Mesenteric fat pad (tissue), 1 donor: ENCODE measurements at places on chromosomes 12 and 14.

DNA sequence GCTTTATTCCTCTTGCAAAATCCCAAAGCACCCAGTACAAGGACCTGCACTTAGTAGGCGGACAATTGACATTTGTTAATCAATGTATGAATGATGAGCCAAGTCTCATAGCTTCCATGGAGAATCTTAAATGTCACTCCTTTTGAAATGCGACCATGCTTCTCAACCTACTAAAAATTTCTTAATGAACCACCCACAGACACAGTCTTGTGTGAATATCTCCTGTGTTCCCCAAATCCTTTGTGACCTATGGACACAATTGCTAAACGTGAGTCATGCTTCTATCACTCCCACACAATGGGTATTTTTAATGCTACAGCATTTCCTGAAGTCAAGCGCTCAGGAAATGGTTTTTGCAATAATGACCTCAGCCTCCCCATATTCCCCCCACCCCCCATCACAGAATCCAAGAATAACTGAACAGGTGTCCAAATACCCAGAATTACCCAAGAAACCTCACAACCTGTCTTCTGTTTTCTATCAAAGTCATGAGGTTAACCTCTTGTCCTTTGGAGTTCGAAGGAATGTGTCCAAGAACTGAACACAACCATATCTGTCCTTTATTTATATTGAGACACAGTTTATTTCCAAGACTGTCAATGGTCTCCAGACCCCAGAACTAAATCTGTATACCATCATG is 163.6 kb upstream of the PLEKHG7 start:
- no peak for DNase-seq

DNA sequence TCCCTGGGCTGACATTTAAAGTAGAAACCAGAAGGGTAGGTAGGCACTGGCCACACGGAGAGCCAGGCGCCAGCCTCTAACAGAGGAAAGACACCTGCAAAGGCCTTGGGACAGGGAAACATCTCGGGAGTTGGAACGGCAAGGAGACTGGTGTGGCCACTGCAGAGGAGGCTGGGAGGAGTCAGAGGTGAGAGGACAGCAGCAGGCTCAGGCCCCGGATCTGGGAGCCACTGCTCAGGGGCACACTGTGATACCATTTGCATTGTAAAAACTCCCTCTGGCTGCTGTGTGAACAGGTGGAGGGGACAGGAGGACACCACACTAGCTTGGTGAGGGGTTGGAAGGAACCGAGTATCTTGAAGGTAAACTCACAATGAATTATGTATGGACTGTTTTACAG is 2.7 kb downstream of the ANHX start:
- no peak for DNase-seq

DNA sequence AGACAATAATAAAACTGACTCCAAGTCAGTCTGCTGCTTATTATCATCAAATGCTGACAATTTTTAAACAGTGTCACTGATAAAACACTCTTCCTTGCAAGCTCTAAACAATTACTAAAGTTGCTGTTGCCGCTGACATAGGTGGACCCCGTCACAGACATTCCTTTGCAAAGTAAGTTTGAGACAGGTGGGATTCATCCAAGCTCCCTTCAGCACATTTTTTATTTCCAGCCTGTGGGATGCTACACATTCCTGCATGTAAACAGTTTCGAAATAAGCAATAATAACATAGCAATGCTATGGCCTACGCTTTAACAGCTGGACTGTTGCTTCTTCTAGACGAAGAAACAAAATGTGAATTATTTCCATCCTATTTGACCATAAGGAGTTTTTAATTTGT is 85.4 kb upstream of the HIF1A start:
- DNase-seq: no peak

- no peak for DNase-seq
These were observed 369.8 kb downstream of the AACS start for GRCh38 chr12:125434936-125435443.

- DNase-seq: no peak
These were observed 1415.2 kb downstream of the AACS start for GRCh38 chr12:126480451-126480850.

DNA sequence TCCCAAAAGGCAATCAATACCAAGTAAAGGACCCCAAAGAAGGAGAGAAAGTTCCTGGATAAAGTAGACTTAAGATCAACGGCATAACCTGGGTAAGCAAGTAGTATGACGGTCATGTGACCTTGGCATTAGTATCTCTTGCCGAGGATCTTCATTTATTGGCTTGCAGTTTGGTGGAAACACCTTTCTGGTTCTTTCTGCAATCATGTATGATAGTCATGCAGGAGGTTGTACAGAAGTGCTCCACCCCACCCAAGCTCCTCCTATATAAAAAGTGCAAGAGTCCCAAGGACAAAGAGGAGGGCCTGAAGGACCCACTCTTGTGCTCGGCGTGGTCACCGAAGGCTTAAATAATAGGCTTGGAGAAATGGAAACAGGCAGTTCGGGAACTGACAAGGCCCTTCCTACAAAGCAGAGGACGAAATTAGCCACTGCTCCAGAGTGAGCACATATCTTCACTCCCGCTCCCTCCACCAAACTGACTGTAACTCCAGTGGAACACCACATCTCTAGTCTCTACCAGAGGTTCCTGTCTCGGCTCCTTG is 750 bp downstream of the CS start:
- DNase-seq: no peak

DNA sequence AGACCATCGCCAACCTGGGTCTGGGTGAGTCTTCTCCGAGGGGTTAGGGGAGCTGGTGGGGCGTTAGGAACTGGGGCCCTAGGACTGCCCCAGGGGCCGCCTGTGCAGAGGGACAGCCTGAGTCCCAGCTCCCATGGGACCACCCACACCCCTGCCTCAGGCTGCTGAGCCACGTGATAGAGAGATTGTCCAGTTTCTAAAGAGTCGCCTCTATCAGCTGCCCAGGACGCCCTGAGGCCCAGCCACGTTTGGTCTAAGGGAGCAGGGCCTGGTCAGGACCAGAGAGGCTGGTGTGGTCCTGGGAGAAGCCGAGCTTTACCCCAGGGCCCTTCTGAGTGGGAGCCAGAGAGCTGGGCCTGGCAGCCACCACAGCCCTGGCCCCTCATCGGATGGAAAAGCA is 107.1 kb downstream of the LGMN start:
- no peak for DNase-seq

DNA sequence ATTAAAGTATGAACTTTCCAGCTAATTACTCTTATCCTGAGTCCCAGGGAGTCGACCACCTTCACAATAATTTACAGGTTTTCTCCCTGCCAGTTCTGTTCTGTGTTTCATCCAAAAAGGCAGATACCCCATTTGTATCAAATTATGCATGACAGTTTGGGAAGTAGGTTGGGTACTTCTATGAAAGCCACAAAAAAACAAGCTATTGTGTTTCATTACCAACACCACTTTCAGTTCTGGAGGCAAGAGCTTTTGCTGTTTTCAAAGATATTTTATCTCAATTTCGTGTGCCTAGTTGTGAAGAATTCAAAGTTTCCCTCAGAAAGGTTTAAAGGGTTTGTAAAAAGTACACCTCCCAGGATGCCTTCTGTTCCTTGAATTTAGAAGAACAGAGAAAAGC is 557.4 kb downstream of the FLRT2 start:
- no peak for DNase-seq

- DNase-seq: no peak
These were observed 9.0 kb upstream of the DCAF4 start for GRCh38 chr14:72917094-72917802.

DNA sequence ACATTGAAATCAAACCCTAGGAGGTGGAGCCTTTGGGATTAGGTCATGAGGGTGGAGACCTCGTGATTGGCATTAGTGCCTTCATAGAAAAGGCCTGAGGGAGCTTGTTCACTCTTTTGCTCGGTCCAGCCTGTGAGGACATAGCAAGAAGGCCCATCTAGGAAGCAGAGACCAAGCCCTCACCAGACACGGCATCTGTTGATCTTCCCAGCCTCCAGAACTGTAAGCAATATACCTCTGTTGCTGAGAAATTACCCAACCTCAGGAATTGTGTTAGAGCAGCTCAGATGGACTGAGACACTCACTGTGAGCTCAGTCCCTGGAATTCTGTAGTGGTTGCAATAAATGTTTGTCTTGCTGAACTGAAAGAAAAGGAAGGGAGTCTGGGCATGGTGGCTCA is 116.2 kb upstream of the MAP1LC3B2 start:
- no peak for DNase-seq

- DNase-seq: no peak
These were observed 1.1 kb downstream of the CCDC85C start for GRCh38 chr14:99602788-99603415.

DNA sequence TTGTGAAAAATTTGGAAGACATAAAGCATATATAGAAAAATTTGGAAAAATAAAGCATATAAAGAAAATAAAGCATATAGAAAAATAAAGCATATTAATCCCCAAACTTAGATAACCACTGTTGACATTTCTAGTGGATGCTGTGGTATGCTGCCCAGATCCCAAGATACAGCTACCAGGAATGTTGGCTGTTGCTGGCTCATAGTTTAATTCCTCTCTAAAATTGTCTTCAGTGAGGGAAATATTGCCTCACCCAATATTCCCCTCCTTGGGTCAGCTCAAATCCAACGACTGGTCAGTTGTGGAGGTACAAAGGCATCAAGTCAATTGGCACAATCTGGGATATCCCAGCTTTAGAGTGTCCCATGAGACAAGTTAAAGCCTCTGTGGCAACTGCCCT is 10.1 kb upstream of the KICS2 start:
- no peak for DNase-seq

DNA sequence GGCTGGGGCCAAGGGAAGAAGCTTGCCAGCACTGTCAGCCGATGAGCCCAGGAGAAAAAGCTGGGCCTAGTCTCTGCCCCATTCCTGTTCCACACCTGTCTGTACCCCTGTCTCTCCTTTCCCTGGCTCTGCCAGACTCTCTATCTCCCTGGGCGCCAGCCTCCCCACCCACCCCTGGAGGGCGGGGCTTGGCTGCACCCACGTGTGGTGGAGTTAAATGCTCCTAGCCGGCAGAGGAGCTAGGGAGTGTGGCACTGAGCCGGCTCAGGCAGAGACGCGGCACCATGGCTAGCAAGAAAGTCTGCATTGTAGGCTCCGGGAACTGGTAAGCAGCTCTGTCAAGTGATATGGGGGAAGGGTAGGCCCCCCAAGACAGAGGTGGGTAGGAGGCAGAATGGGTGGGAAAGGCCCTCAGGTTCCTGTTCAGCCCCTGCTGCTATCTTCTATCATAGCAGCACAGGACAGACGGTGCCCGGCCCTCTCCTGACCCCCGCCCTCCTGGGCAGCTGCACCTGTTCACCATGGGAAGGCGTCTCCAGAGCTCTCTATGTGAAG is at the start of gene GPD1:
Gene GPD1, plus strand, starts transcription at position 242 of the 555 bp plus-strand sequence. Its CDS starts 43 bp downstream, at position 285.
- no peak for DNase-seq

DNA sequence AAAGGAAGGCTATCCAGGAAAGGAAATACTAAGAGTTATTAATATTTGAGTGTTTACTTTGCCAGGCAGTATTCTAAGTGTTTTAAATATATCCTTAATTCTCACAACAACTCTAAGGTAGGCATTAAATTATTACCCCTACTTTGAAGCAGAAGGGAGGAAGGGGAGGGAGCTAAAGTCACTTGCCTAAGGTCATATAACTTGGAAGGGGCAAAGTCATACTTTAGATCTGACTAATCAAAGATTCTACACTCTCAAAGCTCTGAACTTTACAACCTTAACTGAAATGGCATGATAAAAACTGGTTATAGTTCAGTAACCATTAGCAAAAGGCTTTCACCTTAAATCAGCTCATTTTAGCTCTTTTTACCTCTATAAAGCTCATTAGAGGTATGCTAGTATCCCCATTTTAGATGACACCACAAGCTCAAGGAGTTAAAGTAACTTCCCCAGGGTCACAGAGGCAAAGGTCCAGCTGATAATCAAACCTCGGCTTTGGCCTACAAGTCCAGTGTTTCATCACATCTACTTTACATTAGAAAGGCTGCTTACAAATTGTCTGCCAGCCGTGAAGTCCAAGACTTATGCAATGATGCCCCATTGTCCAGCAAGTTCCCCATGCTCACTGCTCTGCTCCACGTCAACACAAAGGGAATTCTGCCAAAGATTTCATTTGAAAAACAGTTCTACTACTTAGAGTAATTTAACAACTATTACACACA is 223.9 kb downstream of the MED13L start:
- no peak for DNase-seq

- no peak for DNase-seq
These were observed 3.5 kb upstream of the SPRYD3 start for GRCh38 chr12:53082637-53083175.

GRCh38 chr12:101557094-101557493 is 37.7 kb upstream of the MYBPC1 start:
- DNase-seq: no peak

DNA sequence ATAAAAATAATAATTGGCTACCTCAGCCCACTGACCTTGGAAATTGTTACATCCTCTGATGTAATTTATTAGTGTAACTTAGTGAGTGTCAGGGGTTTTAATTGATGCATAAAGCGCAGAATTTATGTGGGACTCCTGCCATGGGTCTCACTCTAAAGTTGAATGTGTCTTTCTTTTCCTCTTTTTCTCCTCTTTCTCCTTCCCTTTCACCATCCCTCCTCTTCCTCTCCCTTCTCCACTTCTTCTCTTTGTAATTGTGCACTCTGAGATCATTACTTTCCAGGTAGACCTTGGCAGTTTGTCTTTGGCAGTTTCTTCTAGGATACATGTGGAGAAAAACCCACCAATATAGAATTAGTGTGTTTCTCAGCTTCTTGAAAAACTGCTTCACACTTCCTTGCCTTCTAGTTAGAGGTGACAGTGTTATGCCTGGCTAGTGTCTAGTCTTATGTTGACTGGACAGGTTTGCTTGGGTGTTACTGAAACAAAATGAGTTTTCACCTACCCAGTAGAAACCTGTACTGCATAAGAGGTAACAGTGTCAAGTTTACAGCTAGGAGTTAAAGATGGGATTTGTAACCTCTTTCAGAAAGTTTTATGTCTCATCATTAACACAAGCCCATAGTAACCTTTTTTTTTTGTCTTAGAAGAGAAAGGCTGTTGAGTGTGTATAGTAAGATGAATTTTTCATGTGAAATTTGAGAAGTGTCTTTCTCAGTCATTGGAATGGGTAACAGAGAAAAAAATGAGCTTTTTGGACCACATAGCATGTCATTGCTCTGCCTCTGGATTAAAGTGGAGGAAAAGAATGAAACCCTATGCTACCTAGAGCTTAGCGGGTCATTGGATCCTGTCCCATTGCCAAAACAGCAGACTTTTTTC is 18.6 kb downstream of the PELI2 start:
- DNase-seq: no peak

- DNase-seq: no peak
These were observed 51.2 kb downstream of the ACSS3 start for GRCh38 chr12:81128930-81129554.

DNA sequence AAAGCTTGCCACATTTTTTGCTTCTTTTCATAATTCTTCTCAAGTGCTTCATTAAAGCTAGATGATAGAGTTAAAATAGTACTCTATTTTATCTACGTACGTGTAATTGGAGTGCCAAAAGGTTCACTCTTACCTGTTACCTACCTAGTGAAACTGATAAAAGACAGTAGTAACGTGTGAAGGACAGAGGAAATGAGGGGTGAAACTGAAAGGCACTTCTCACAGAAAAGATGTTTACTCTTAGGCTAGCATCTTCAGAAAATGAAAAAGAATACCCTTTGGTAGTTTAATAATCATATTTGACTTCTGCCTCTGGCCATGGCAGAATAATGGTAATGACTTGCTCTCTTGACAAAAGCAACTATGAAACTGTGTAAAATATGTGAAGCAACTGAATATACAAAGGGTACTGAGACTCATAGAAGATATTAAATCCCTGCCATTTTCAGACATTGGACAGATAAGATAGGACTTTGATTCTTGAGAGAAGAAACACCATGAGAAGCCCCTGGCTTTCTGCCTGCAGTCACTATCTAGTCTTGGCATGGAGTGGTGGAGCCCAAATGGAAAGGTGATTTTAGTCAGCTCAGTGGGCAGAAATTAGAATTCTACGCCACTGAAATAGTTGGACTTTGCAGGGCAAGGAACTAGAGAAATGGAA is 6.3 kb upstream of the EVL start:
- DNase-seq: no peak
